ENCODE measurements at places on chromosomes 1 and 21. TPM values are rescaled to one million over a fixed set of nuclear protein-coding genes. Genes with fewer than 3 reads are reported as not detected.

GRCh38 chr1:57943365-57943764 lies 519.5 kb upstream of the DAB1 start:
- no peak for DNase-seq

DNA sequence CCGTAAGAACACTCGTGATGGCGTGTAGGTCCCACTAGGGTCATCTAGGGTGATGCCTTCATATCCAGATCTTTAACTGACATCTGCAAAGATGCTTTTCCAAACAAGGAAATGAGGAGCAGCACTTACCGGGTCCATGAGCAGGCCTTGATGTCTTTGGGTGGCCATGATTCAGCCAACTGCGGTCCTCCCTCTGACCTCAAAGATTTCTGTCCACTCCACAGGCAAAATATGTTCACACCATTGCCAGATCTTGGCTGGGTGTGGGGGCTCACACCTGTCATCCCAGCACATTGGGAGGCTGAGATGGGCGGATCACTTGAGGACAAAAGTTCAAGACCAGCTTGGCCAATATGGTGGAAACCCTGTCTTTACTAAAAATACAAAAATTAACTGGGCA lies 18.2 kb downstream of the TRPM2 start:
- no peak for DNase-seq

DNA sequence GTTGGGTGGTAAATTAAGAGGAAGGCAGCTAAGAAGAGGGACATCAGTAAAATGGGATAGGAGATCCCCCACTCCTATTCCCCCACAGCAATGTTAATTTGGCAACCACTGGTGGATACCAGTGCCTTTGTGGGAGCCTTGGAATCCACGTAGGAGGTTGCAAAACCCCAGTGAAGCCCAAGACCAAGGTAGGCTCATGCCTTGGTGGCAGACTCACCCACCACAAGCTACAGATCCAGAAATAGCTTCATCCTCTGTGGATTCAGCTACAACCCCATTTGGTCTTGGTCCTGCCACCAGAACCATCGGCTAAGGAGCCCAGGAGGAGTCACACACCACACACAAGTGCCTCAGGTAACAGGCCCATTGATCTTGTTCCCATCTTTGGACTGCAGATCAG lies 21.0 kb downstream of the VTCN1 start:
- peak; percentile 73 for DNase-seq

- DNase-seq, result no peak
Measured at GRCh38 chr21:25963181-25963580, 207.4 kb downstream of the APP start.

DNA sequence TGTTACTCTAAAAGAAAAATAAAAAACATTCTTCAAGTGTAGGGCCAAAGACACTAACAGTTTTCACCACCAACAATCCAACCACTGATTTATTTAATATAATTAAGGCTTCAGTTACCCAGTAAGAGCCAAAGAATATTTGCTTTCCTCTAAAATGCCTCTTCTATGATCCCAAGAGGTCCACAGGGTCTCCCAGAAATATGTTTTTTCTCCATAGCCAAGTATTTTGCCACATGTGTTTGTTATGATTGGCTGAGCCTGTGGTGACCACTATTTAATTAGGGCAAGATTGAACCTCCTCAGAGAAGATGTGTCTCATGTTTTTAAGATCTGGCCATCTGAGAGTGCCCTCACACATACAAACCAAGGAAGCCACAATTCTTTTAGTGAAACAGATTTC lies 135.9 kb downstream of the TPR start:
- DNase-seq, result no peak

GRCh38 chr1:18351735-18352134 lies 129.0 kb upstream of the KLHDC7A start:
- DNase-seq, result no peak

- DNase-seq, result no peak
Measured at GRCh38 chr21:17089091-17089491, 423.8 kb upstream of the CXADR start.

DNA sequence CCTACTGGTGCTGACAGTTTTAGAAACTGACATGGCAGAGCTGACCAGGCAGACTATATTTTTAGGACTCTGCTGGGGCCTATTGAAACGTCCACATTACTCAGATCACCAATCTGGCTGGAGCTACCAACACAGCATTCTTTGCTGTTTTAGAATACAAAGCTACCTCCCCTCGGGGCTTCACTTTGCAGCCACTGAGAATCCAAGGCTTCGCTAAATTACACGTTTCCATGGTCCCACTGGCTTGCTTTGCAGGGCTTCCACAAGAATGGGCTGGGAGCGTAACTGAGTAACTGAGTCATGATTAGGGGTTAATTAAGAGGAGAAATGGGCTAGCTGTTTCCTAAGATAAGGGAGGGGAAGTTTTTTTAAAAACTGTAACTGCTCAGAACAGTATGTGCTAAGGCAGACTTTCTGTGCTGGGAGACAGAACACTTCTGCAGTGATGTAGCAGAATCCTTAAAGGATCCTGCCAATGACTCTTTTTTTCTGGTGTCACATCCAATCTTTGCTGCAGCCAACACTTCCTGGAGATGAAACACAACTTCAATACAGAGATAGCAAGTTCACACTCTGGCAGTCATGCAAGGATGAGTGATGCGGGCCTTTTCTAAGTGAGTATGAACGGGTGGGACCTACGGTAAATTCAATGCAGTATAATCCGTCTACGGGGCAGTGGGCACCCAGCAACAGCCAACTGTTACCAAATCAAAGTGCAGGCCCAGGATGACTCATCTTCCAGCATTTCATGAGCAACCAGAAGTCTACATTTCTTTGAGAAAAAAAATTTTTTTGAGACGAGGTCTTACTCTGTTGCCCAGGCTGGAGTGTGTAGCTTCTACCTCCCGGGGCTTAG lies 21.5 kb downstream of the NDUFS5 start:
- peak; percentile 62 for DNase-seq

- peak; percentile 96 for DNase-seq
Measured at GRCh38 chr1:26697978-26698849, 2.4 kb downstream of the ARID1A start.

GRCh38 chr1:83500987-83501591 lies 497.8 kb downstream of the TTLL7 start:
- DNase-seq, result no peak

DNA sequence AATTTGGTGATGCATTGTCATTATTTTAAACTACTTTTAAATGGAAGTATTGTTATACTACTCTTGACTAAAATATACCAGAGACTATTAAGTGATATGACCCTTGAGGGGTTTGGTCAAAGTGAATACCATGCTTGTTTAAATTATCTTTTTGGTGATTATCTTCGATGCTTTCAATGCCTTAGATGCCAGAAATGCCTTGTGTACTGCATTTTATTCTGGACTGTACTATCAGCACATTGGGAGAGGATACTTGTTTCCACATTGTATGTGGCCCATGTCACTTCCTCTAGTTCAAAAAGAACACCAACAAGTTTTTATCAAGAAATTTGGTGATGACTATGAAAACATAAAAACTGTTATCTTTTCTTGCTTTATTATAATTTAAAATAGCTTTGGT lies 16.3 kb downstream of the MAP3K7CL start:
- DNase-seq, result no peak

- peak; percentile 60 for DNase-seq
Measured at GRCh38 chr1:184387476-184388318, 868 bp downstream of the C1orf21 start.

- no peak for DNase-seq
Measured at GRCh38 chr21:42559326-42559725, 45.7 kb downstream of the SLC37A1 start.

DNA sequence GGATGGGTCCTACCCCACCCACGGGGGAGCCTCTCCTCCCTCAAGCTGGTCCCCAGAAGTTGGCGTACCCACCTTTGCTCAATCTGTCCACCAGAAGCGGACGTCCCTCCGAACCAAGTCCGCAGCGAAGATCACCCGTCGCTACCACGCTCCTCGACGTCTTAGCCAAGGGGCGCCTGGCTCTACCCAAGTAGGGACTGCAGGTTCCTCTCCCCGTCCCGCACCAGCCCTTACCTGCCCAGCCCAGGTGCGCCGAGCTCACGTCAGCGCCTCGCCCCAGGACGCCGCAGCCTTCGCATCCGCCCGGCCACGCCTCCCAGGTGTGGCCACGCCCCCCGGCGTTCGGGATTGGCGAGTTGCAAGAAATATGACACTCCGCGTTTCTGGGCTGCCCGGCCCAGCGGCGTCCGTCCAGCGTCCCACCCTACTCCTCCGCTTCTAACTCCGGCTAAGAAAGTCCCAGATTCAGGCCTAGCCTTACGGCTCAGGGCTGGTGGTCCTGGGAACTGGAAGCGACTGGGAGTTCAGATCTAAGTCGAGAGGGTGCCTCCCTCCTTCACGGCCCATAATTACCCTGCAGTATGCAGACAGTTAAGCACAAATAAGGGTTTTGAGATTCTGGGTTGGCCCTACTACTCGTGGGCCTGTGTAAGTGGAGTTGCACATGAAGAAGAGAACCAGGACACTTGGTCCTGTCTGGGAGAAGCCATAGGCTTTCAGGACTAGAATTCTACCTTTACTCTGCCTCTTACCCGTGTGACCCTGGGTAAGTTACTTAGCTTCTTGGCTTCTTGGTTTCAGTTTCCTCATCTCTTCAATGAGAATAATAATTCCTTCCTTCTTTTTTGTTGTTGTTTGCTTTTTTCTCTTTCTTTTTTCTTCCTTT lies at the start of gene IRF6:
Gene IRF6 (minus strand): TSS at position 268 of the 886 bp plus-strand sequence. CDS start 4,729 bp downstream, outside the sequence.
- no peak for DNase-seq

DNA sequence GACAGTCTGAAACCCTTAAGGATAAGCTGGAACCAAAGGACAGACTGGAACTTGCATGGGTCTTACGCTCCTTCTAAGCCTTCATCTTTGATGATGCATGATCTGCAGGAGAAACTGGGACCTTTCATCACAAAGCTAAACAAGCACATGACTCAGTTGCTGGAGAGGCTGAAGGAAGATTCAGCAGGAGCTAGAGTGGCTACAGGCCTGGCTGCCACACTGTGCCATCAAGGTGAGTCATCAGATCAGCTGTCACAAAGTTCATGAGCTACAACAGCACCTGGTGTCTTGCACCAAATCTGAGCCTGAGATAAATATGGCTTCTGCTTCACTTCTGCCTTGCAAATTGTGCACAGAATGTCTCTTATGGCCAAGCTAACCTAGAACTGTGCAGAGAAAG lies 95.5 kb upstream of the MARK1 start:
- DNase-seq, result peak; percentile 68

GRCh38 chr1:160112357-160112756 lies 3.2 kb upstream of the ATP1A2 start:
- DNase-seq, result no peak

- DNase-seq, result no peak
Measured at GRCh38 chr1:6898974-6899539, 113.8 kb downstream of the CAMTA1 start.

DNA sequence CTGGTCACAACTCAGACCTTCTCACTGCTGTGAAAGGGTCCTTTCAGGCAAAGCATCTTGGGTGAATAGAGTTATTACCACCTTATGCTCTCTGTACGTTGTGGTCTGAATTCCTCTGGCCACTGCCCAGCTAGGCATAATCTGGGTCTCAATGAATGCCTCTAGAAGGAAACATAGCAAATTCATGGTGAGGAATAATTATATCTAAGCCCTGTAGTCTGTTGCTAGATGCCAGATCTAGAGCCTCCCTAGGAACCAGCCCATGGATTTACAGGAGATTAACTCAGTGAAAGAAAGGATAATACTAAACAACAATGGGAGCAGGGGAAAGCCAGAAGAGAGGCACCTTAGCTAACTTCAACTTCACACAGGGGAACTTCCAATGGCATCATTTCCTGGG lies 2.4 kb upstream of the COL11A1 start:
- peak; percentile 42 for DNase-seq

DNA sequence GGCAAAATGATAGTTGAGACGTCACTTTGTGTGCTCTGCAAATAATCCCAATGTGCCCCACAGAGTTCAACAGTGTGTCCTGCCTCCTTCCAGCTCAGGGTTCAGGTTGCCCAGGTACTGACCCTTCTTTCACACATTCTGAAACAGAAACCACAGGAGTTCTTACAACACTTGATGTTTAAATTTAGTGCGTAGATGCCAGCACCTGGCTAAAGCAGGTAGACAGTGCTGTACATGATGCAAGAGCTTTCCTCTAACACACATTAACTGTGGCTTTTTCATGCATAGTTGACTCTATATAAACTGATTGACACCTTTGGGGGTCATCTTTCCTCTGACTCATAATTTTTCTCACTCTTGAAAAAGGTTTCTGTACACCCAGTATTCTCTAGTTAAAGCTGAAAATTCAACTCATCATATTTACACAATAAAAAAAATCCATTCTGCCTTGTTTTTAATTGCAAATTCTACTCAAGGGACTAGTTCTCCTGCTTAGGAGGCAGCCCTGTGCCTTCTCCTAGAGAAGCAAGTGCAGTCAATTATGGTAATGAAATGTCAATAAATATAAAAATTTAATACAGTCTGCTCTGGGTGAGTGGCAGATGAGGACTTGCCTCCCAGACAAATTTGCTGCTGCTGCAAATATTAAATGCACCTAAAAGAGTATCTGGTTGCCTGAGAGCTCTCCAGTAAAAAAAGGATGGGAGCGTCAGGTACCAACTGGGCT lies 91.4 kb downstream of the NR5A2 start:
- no peak for DNase-seq

GRCh38 chr1:25813734-25814471 lies 5.9 kb upstream of the MTFR1L start:
- DNase-seq, result no peak

DNA sequence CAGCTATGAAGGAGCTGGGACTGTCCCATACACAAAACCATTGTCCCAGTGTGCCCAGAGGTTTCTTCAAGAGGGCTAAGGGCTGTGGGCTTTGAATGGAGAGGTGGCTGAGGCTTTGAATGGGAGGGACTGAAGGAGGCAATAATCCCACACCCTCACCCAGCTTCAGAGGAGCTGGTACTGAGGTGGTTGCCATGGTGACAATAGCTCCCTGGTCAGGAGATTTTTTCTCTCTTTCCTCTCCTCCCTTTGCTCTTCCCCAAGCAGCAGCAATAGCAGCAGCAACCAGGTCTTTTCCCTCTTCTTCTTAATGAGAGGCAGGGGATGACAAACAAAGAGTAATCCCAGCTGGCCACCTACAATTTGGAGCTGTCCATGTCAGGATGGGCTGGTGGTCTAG lies 1.6 kb downstream of the HPCAL4 start:
- no peak for DNase-seq

- no peak for DNase-seq
Measured at GRCh38 chr1:3573500-3573899, 37.8 kb downstream of the MEGF6 start.

DNA sequence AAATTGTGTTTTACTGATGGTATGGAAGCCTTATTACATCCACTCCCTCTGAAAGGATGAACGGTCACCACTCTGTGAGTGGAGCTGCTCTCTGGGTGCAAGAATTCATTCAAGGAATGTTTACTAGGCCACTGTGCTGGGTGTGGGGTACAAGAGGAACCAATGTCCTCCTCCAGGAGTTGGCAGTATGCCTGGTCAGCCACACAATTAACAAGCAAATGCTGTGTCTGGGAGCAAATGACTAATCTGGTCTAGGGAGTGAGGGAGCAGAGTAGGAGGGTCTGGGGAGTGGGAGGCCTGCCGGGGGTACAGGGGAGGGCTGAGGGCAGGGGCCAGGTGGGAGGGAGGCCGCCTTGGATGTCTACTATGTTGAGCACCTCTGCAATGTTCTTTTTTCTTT lies 27.2 kb upstream of the TDRD10 start:
- peak; percentile 75 for DNase-seq

Gene FLG2
- not detected for total RNA-seq

Gene CATSPER4
- not detected for total RNA-seq

Gene LRRC8B
- total RNA-seq, result 11.6 TPM

Gene SAMSN1
- total RNA-seq, result not detected

Gene FAM163A
- not detected for total RNA-seq

Gene GJA8
- total RNA-seq, result not detected

Gene TEX38
- not detected for total RNA-seq

Gene S100A7
- total RNA-seq, result not detected

Gene KRTAP19-1
- not detected for total RNA-seq

Gene ASTN1
- total RNA-seq, result not detected

Gene NHLH1
- 0.51 TPM for total RNA-seq

Data from myocyte (in vitro differentiated cells).